Psoas muscle (tissue), 8 donors: ENCODE measurements at places on chromosomes 6 and 20. TPM values are rescaled to one million over a fixed set of nuclear protein-coding genes. Genes with fewer than 3 reads are reported as not detected.

DNA sequence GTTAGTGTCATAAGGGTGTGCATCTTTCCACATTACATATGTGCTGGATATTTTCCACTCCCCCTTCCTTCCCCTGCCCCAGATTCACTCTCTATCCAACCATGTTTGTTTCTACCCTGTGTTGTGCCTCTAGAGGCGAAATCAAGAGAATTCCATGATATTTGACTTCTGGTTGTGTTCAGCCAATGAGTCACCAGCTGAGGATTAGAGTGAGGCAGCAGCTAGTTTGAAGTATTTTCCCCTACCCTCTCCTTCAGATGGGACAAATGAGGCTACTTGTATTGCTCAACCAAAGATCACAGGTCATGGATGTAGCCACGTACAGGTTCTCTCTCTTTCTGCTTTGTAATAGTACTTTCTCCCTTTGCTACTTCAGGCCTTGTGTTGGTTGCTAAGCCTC is 24.5 kb upstream of the OR2J2 start:
- no peak for DNase-seq

Gene CTNNBL1
- total RNA-seq: 26.7 TPM

DNA sequence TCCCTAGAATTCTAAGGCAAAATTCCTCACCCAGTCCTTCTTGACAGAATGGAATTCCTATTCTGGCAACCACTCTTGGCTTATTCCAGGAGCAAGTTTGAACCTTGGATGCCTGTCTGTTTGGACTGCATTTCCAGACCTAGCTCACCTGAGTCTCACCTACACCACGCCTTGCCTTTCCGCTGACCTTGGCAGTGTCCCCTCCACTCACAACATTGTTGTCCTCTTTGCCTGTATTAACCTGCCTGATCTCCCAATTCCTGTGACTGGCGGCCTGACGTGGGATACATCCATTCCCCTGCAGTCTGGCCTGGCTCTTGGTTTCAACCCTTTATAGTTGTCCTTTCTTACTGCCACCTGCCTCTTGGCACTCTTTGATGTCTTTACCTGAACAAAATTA is 281.4 kb upstream of the SOX4 start:
- no peak for DNase-seq

DNA sequence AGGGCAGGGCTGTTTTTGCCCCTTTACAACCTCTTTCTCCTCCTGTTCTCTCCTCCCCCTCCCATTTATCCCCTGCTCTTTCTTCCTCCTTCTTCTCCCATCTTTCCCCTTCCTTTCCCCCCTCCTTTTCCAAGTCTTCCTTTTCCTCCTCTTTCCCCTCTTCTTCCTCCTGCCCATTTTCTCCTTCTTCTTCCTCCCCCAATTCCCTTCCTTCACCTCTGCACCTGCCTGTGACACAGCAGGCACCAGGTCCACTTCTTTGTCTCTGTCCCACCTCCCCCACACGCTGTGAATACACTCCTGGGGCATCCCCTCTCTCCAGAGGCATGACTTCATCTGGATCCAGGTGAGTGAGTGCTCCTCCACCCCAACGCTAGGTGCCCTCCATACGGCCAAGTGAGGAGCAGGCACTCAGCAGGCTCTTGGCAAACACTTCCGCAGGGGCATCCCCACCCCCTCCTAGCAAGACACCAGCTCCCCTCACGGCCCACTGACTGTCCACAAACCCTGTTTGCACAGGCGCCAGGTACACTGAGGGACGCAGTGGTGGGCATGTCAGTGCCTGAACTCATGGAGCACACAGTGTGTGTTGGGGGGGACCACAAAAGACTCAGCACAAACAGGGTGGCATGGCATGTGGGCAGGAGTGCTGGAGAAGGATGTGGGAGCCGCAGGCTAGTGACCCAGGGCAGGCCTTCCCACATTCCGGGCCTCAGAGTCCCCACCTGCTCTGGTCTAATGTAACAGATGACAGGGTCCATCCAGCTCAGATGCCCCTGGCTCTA is 10.7 kb upstream of the TLDC2 start:
- no peak for DNase-seq

Gene SALL4
- not detected for total RNA-seq
